Glomerular endothelial cell (primary cell): ENCODE measurements at places on chromosomes 3 and 15.

DNA sequence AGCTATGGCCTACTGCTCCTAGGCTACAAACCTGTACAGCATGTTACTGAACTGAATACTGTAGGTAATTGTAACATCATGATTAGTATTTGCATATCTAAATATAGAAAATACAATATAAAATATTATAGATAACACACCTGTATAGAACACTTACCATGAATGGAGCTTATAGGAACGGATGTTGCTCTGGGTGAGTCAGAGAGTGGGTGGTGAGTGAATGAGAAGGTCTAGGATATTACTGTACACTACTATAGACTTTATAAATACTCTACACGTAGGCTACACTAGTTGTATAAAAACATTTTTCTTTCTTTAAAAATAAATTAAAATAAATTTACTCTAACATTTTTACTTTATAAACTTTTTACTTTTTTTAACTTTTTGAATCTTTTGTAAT lies 224.0 kb upstream of the CBLB start:
- no peak for DNase-seq

- no peak for DNase-seq
These were observed 24.5 kb downstream of the ABHD6 start for GRCh38 chr3:58261954-58262666.

DNA sequence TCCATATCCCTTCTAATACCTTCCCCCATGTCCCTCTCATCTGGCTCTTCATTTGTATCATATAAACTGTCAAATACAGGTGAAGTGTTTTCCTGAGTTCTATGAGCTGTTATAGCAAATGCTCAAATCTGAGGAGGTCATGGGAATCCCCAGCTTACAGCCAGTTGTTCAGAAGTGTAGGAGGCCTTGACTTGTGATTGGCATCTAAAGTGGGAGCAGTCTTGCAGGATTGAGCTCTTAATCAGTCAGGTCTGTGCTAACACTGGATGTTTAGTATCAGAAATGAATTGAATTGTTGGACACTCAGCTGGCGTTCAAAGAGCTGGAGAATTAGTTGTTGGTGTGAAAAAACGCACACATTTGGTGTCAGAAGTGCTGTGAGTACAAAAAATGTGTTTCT lies 65.0 kb downstream of the IFT57 start:
- DNase-seq, result no peak

- no peak for DNase-seq
These were observed 12.2 kb upstream of the SYNM start for GRCh38 chr15:99092554-99093172.

DNA sequence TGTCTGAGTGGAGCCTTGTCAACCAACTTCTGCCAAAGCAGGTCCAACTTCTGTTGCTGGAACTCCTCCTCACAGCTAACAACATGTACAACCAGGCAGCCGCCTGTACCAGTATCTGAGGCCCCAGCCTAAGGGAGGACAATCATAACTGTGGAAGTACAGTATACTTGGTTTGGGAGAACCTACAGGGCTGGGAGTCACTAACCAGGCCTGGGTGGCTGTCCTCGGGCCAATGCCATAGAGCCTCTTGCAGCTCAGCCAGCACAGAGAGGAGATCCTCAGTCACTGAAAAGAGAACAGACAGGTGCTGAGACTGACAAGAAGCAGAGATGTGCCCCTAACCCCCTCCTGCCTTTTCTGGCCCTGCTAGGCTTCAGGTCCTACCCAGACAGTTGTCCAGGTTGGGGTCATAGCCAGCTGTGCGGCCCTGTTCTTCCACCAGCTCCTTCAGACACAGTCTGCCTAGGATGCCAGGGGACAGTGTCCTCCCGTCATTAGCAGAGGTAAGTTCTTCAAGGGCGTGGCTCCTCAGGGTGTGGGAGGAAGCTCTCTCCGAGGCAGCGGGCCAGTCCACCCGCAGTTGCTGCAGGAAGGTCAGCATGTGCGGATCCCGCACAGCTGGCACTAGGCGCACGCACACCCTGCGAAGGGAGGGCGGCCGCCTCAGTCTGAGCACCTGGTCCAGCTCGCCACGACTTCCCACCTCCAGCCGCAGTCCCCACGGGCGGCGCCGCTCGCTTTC lies 980 bp downstream of the DALRD3 start:
- no peak for DNase-seq

GRCh38 chr15:94305133-94305532 lies 73.8 kb downstream of the MCTP2 start:
- DNase-seq, result no peak

- no peak for DNase-seq
These were observed 38.6 kb downstream of the CNTN3 start for GRCh38 chr3:74575857-74576256.

- no peak for DNase-seq
These were observed 39.1 kb upstream of the PHLDB2 start for GRCh38 chr3:111819927-111820326.

GRCh38 chr3:76134166-76134565 lies 348.8 kb upstream of the ZNF717 start:
- DNase-seq, result no peak

DNA sequence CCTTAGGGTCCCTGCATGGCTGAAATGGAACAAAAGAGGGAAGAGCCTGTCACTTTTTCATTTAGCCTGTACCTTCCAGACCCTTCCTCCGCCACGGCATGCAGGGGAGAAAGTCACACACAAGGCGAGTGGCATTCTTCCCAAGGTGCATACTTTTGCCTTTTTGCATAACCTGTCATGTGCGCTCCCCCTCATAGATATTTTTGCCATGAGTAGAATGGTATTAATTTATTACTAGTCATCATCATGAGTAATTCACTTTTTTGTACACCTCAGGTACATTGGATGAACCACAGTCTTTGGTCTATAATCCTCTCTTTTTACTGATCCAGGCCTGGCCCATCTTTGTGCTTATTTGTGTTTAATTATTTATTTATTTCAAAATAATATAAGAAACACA lies 8.9 kb upstream of the BUB1B start:
- DNase-seq, result no peak

DNA sequence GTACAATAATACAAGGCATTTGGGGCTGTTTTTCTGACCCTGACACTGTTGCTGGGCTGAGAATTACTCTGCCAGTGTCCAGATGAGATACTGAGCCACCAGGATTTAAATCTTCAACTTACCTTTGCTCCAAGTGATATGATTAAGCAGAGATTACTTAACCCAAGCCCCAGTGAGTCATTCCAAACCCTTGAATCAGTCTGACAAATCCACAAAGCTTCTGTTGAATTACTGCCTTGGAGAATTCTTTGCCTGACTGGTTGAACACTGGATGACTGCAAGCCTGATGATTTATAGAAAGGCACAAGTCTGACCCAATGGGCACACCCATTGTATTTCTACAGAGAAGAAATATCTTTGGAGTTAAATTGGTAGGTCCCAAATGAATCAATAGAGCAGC lies 88.2 kb upstream of the TSC22D2 start:
- DNase-seq, result no peak

DNA sequence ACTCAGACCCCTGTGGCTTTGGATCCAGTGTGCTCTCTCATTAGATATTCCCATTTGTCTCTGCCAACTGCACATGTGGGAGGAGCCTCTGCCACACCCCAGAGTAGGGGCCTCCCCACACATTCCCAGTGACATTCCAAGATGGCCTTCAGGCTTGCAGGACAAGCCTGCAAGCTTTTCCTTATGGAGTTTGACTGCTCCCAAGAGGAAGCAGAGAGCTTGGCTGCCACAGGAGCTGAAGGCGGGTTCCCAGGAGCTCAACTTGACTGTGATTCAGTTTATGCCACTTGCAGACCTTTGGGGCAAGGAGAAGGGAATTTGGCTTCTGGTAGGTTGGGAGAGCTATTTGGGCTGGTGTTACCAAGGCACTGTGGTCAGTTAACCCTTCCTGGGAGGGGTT lies 22.5 kb upstream of the EPHB1 start:
- DNase-seq, result no peak

GRCh38 chr3:38128303-38128655 lies 8.6 kb downstream of the ACAA1 start:
- DNase-seq, result no peak

DNA sequence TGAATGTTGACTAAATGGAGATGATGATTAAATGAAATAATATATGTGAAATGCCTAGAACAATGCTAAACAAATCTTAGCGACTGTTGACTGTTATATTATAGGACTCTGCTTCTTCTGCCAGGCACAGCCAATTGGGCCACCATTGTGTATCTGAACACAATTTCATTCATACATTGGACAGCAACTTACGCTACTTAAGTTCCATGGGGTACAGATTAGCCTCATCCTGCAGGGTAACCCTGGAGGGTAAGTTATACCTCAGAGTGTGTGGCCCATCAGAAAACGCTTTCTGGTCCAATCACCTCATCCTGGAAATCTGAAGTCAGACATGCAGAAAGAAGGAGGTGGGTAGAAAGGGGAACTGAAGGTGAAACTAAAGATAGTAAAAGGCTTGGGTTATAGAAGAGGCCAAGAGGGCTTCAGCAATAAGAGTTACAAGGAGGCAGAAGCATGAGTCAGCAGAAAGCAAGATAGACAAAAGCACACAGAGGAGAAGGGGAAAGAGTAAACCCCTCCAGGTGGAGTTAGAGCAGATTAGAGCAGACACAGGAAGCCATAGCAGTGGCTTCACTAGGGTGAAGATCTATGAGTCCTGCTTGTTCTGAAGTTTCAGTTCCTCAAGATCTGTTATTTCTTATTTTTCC lies 119.3 kb upstream of the SLC24A5 start:
- DNase-seq, result no peak

DNA sequence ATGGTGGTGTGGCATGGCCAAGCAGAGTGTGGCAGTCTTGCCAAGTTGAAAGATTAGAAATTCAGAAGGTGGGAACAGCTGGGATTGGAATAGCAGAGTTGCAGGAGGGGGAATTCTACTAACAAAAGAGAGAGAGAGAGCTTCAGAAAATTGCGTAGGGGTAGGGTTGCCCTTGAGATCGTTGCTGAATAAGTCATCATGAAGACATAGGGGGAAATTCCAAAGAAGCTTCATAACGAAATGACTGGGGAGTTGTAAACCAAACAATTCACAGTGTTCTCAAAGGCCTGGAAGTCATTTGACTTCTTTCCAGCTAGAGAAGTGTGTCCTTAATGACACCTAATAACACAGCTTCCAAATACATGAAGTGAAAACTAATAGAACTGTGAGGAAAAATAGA lies 26.3 kb upstream of the TIPARP start:
- no peak for DNase-seq

DNA sequence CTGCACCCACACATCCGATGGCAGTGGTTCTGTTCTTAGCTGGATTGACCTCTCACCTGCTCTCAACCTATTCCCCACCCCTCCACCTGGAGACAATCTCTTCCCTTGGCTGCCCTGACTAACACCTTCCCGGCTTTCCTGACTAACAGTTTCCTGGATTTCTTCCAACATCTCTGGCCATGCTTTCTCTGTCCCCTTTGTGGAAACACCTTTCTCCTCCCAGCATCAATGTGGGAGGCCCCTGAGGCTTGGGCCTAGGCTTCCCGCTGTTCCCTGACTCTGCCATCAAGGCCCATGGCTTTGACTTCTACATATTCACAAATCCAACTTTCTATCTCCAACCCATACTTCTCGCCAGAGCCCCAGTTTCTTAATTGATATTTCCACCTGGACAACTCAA lies 142.8 kb upstream of the ATP2B2 start:
- no peak for DNase-seq

- DNase-seq, result no peak
These were observed 24.3 kb upstream of the NUDT16 start for GRCh38 chr3:131357275-131357674.

- DNase-seq, result no peak
These were observed 1.2 kb downstream of the DAPK2 start for GRCh38 chr15:64045101-64045435.

GRCh38 chr3:5221701-5222100 lies 34.2 kb downstream of the EDEM1 start:
- DNase-seq, result no peak
